ENCODE measurements at places on chromosomes 13 and 19. TPM values are rescaled to one million over a fixed set of nuclear protein-coding genes. Genes with fewer than 3 reads are reported as not detected.

PSG7 gene
- total RNA-seq: not detected

SERP2 gene
- total RNA-seq: not detected

KCNC3 gene
- total RNA-seq: 0.80 TPM

GRCh38 chr19:18672606-18673337 is 10.7 kb upstream of the CRTC1 start:
- DNase-seq: no peak
- no peak overlapping the region for H3K27ac ChIP-seq
- H3K4me1 ChIP-seq: no peaks in the 10 kb centered on the region
- no peaks in the 10 kb centered on the region for H3K36me3 ChIP-seq
- H3K4me3 ChIP-seq: no peak overlapping the region
- H3K27me3 ChIP-seq: no peaks in the 10 kb centered on the region

GRCh38 chr13:78595495-78596398 is 7.6 kb downstream of the POU4F1 start:
- H3K4me1 ChIP-seq: peaks cover 9% of the 10 kb centered on the region
- peaks cover 71% of the 10 kb centered on the region for H3K27me3 ChIP-seq
- peaks cover 17% of the 10 kb centered on the region for H3K36me3 ChIP-seq
- H3K4me3 ChIP-seq: peak overlapping the region; percentile 25
- no peak for DNase-seq

All from naive thymus-derived CD8-positive, alpha-beta T cell (primary cell).